ENCODE measurements at places on chromosomes 7 and 10. TPM values are rescaled to one million over a fixed set of nuclear protein-coding genes. Genes with fewer than 3 reads are reported as not detected.

DNA sequence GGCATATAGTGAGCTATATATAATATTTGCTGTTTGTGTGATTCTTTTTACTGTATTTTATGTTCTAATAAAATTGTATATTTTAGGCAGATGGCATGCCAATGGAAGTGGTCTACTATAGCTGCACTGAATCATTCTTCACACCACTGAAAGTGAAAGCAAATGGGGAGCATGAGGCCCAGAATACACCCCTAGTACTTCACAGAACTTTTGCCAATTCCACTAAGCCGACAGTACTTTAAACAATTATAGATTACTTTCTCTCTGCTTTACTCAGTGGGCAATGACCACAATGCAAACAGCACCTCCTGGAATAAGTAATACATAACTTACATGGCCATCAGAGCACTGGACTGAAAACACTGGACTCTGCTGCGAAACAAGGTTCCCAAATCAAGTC lies 70.2 kb downstream of the ANKRD26 start:
- DNase-seq: no peak

GRCh38 chr7:77367976-77368375 lies 48.2 kb downstream of the GSAP start:
- no peak for DNase-seq

- no peak for DNase-seq
Measured at GRCh38 chr10:123665491-123666286, 466 bp upstream of the GPR26 start.

PLAU gene
- polyA plus RNA-seq: not detected

CFAP70 gene
- polyA plus RNA-seq: not detected
